Vagina (tissue), 2 donors: ENCODE measurements at places on chromosomes 12 and 14.

DNA sequence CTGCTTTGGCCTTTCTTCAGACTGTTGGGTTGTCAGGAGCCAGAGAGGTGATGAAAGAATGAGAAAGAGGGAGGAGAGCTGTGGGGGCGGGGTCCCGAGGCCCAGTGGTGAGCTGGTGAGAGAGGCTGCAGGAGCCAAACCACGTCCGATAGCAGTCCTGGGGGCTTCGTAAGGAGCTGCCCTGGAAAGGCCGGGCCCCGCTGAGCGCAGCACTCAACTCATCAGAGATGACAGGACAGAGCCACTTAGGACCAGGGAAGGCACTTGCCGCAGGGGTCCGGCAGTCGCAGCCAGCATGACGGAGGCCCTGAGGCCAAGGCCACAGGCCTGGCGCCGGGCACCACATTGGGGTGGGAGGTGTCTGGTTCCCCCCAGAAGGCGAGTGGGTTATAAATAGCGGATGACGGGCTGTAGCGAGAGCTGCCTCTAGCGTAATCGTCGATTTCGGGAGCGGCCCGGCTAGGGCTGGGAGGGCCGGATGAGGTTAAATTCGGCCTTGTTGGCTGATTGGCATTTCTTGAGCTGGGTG, 179.0 kb downstream of the TSPAN9 start:
- no peak for DNase-seq

- DNase-seq = no peak
These were observed 209.6 kb downstream of the CRADD start for GRCh38 chr12:93886533-93887511.

- no peak for DNase-seq
These were observed 456.9 kb downstream of the NRXN3 start for GRCh38 chr14:78627114-78627513.

DNA sequence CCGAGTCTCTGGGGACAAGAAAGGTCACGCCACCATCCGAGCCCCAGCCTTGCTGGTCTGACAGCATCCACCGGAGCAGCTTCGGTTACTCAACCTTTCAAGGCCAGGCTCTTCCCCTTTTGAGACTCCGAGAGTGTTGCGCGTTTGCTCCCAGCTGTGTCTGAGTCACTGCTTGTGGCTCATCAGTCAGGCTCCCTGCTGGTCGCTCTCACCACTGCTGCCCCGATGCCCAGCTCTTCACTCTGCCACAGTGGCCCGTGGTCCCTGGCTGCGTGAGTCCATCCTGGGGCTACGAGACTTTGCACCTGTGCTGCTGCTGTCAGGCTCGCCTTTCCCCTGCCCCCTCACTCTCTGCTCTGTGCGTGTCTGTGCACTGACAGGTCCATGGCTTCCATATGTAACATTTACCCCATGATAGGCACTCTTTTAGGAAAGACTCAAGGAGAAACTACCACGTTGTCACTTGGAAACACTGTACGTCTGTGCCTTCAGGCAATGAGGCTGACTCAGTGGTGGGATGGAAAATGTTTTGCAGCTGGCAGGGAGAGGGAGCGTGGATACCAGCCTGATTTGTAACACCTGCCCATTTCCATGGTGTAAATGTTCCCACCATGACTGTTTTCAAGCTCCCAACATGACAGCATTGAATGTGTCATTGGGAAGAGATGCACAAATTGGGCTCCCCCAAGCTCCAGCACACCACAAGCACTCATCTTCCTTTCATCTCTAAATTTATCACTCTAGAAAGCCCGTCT, 350.7 kb downstream of the TMEM132D start:
- no peak for DNase-seq

DNA sequence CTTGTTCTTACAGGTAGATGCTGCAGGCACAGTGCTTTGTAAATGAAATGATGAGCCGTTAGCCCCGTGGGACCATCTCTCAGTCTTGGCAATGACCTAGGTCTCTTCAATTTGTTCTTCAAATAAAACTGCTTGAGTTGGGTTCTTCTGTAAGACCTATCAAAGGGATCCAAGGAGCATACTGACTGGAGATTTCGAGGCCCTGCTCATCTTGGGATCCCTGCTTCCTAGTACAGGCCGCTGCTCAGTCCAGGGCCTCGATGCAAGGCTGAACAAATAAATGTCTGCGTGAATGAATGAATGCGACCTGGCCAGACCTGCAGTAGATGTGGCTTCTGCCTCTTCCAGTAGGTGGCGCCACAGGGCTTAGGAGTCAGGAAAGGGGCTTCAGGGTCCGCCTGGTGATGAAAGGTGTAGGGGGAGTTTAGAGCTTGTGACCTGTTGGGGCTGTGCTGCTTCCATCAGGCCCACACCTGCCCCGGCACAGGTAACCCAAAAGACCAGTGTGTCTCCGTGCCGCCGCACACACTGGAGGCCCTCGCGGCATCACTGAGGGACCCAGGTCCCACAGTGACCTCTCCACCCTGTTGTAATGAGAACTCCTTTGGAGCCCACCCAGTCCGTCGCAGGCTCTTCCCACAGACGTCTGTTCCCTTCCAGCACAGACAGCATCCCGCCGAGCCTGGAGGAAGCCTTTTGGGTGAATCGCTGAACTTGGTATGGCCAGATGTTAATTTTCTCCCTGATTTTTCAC, 4.4 kb downstream of the CACNA1C start:
- DNase-seq = no peak

DNA sequence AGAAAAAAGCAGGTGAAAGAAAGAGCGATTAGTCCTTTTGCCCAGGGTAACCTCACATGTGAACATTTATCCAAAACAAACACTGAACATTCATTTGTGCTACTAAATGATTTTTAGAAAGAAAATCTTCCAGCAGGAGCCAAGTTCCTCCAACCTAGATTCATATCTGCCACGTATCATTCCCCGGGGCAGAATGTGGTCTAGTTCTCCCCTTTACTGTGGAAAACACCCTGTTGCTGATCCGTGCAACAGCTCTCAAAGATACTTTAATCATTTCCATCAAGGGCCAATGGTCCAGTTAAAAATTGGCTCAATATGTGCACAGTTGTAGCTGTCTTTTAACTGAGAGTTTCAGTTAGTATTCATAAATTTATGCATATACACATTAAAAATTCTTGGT, 479.1 kb downstream of the ATP23 start:
- DNase-seq = no peak
